Kidney (tissue), 22 donors: ENCODE measurements at places on chromosomes 3 and 15. TPM values are rescaled to one million over a fixed set of nuclear protein-coding genes. Genes with fewer than 3 reads are reported as not detected.

The KNG1 gene
- 710 TPM for polyA plus RNA-seq

The NRG4 gene
- 1.5 TPM for polyA plus RNA-seq

The CSPG5 gene
- 0.67 TPM for polyA plus RNA-seq

The LYSMD2 gene
- polyA plus RNA-seq = 21.5 TPM

GRCh38 chr15:67917037-67917436 lies 77.2 kb upstream of the RNU6-1 start:
- no peaks in the 10 kb centered on the region for H3K27me3 ChIP-seq
- H3K4me3 ChIP-seq = no peak overlapping the region
- DNase-seq = no peak
- H3K27ac ChIP-seq = no peak overlapping the region
- no peaks in the 10 kb centered on the region for H3K36me3 ChIP-seq
- H3K4me1 ChIP-seq = peaks cover 6% of the 10 kb centered on the region

DNA sequence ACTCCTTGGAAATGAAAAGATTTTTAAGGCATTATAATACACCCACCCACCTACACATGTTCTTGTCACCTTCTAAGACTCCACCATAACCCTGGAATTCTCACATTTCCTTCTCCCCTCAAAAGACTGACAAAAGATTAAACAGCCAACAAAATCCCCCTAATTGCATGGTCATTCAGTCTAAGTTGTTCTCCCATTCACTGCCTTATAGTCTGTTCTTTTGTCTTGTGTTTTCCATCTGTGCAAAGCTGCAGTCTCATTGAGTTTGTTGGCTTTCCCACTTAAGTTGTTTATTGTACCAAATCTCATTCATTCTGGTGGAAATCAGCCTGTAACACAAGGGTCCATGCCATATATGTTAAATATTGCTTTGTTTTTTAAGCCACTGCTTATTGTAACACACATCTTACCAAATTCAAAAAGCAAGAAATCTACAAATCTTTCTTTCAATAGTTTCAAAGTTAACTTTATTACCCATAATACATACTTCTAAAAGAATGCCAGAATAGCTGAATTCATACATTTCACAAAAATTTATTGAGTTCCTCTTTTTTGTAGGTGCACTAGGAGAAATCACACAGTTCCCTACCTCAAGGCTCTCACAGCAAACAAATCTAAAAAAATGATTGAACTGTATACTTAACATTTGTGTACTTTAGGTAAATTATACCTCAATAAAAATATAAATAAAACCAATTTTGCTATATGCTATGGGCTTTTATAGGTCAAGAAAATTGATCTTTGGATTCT lies 2.4 kb upstream of the RCN2 start:
- H3K4me3 ChIP-seq = no peak overlapping the region
- H3K4me1 ChIP-seq = peaks cover 6% of the 10 kb centered on the region
- H3K27me3 ChIP-seq = no peaks in the 10 kb centered on the region
- DNase-seq = no peak

GRCh38 chr3:149767720-149768119 lies 15.4 kb upstream of the COMMD2 start:
- DNase-seq = no peak
- no peaks in the 10 kb centered on the region for H3K36me3 ChIP-seq
- no peaks in the 10 kb centered on the region for H3K4me1 ChIP-seq
- H3K4me3 ChIP-seq = no peak overlapping the region
- no peak overlapping the region for H3K27ac ChIP-seq
- H3K27me3 ChIP-seq = peaks cover 4% of the 10 kb centered on the region

- no peaks in the 10 kb centered on the region for H3K27me3 ChIP-seq
- no peak for DNase-seq
- no peaks in the 10 kb centered on the region for H3K36me3 ChIP-seq
- H3K4me3 ChIP-seq = no peak overlapping the region
- H3K4me1 ChIP-seq = peaks cover 9% of the 10 kb centered on the region
These were observed 170.6 kb upstream of the TSC22D2 start for GRCh38 chr3:150237490-150237889.

DNA sequence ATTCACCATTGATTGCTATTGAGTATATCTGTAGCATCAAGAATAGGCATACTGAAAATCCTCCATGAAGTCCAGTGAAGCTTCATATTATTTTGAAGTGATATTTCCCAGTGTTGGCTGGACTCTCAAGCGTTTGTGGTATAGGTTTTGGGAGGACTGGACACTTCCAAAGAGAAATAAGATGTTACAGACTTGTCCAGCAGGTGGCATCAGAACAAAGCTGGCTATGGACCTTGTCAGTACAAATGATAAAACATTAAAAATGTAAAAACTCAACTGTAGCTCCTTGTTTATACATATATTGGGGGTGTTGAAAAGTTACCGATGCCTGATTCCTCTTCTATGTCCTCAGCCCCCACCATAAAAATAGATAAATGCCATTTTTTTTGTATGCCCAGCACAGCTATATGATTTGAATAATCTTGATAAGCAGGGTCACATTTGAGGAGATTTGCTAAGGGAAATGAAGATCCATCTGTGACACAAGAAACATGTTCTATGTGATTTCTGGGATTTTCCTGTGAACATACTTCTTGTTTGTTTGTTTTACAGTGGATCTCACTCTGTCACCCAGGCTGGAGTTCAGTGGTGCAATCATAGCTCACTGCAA lies 54.5 kb upstream of the GOLGA6B start:
- H3K27ac ChIP-seq = no peak overlapping the region
- no peak overlapping the region for H3K4me3 ChIP-seq
- H3K4me1 ChIP-seq = no peaks in the 10 kb centered on the region
- DNase-seq = peak; percentile 64

DNA sequence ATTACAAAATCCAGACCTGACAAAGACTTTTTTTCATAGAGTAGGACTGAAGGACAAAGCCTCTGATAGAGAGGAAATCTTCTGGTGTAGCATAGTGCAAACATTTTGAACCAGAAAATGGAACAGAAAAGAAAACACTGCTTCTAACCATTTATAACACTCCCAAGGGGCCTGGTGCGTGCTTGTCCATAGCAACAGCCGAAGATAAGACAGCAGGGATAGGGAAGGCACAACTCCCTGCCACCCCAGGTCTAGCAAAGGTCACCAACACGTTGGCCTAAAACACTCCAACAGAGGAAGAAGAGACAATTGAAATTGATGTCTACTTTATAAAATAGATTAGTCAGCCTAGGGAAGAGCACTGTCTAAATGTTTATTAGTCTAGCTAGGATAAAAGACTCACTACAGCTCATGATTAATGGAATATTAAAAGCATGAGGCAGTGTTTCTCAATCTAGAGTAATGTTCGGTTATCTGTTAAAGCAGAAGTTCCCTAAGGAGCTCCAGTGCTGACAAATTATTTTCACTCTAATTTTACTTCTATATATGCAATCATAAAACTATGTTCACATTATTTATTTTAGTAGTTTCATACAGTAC lies 145.2 kb downstream of the P3H2 start:
- no peaks in the 10 kb centered on the region for H3K36me3 ChIP-seq
- H3K27me3 ChIP-seq = no peaks in the 10 kb centered on the region
- H3K4me1 ChIP-seq = no peaks in the 10 kb centered on the region
- no peak overlapping the region for H3K4me3 ChIP-seq
- no peak overlapping the region for H3K27ac ChIP-seq
